Fibroblast of skin of right quadriceps (primary cell): ENCODE measurements at places on chromosomes 7 and 10.

DNA sequence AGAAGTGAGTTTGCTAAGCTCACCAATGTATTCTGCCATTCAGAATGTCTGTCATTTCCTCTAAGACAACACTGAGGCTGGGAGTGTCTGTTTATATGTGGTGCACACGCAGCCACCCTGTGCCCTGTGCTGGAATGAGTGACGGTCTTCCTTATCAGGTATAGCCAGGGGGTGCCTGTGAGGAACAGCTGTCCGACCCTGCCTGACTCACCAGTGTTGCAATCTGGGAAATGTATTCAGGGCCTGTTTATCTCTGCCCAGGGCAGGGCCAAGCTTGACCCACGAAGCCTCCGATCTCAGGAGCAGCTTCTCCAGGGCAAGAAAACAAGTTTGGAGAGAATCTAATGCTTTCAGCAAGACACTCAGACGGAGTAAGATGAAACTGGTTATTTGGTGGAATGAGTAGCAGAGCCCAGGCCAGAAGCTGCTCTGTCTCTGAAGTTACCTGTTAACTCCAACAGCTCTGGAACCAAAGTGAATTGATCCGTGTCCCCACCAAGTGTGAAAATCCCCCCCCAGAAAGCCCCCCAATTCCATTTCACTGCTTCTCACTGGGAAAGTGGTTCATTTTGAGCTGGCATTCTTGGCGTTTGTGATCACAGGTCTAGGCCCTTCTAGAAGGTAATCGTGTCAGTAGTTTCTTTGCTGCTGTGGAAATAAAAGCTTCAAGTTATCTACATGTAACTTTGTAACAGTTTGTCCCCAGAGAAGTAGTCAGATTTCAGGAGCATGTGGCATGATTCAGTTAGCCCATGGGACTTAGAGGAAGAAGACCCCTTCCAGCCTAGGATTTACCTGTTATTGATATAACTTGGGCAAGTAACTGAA lies 6.1 kb upstream of the UBE2H start:
- peak; percentile 32 for DNase-seq

GRCh38 chr7:104553074-104553473 lies 224.7 kb downstream of the LHFPL3 start:
- no peak for DNase-seq

- DNase-seq: no peak
Observed at GRCh38 chr10:86287966-86288579, 78.5 kb downstream of the GRID1 start.

DNA sequence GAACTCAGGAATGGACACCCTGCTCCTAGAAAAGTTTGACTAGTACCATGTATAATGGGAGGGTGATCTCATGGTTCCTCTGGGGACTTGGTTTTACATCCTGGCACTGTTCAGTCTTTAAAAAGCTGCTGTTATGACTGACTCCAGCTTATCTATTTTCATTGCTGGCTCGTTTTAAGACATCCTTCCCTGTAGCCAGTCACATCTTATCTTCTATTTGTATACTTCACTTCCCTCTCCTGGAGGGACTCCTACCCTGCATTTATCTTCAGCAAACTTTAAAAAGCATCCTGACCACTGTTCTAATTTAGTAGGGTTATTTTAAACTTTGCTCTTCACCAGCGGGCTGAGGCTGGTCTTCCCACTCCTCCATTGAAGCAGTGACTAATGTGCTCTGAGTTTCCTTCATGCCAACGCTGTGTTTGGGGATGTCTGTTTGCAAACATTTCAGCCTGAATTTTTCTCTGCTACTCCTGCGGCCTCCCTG lies 72.9 kb upstream of the ARMC3 start:
- DNase-seq: no peak

DNA sequence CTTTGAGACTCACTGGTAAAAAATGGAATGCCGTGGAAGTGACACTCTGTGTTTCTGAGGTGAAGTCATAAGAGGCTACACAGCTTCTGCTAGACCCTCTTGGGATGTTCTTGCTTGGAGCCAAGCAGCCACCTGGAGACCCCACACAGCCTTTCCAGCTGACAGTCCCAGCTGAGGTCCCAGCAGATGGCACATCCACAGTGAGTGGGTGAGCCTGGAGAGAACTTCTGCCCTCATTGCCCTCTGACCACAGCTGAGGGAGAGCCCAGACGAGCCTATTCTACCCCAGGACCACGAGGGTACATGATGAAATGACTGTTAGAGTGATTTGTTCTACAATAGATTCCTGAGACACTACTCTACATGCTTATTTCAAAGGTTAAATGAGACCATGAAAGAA lies 44.3 kb downstream of the CXCL12 start:
- no peak for DNase-seq

GRCh38 chr7:24475166-24475961 lies 97.9 kb upstream of the PALS2 start:
- DNase-seq: no peak

DNA sequence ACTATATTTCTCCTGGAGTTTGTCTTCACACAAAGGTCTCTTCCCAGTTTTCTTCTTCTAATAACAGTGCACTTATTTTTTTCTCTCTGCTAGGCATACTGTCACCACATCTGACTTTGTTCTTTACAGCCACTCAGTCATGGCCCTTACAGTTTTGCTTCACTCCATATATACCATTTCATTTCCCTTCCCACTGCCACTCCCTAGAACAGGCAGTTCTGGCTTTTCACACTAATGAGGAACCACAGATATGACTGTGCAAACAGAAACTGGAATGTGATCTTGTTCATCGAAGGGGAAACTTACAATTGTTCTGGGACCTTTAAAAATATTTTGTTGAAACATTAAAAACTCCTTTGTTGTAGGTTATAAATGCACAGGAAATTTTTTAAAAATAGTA lies 67.3 kb downstream of the EPDR1 start:
- no peak for DNase-seq

DNA sequence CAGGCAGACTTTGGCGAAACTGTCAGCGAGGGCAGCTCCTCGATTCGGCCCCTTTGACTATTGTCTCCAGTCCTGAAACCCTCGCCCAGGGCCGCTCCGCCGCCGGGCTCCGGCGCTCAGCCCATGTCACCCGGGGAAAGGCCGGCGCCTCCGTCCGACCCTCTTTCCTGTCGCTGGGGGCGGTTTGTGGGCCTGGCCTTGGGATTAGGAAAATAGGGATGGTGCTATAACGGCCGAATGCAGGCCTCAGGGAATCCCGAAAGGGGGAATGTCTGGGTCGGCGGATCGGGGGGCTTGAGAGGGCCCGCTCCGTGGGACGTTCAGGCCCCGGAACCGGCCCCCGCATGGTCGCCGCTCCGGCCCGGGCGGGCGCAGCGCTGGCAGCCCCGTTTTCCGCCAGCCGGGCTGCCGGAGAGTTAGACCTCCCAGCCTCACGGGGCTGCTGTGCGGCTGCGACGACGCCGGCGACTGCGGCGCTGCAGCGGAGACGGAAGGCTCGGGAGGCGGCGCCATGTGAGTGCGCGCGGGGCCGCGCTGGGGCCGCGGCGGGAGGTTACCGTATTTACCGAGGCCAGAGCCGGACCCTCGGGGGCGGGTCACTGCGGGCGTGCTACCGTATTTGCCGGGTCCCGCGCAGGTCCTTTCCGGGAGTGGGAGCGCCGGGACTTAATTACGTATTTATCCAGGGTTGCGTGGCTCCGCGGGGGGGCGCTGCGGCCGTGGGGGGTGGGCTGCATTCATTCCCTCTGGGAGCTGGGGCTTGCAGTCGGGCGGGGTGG lies 25.9 kb downstream of the ZNF775 start:
- DNase-seq: peak; percentile 90

DNA sequence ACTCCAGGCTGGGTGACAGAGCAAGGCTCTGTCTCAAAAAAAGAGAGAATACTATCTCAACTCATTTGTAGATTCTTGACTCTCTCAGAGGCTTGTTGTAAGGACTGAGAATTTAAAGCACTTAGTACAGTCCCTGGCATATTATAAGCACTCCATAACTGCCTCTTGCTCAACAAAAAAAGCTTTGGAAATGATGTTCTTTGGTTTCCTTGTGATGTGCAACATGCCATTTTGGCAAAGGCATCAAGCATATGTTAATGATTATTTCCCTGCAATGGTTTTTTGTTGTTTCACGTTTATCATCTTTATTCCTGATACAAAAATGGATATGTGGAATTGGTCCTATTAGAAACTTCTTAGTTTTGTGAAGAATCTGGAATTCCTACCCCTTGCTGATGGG lies 15.7 kb downstream of the NOLC1 start:
- DNase-seq: peak; percentile 18

DNA sequence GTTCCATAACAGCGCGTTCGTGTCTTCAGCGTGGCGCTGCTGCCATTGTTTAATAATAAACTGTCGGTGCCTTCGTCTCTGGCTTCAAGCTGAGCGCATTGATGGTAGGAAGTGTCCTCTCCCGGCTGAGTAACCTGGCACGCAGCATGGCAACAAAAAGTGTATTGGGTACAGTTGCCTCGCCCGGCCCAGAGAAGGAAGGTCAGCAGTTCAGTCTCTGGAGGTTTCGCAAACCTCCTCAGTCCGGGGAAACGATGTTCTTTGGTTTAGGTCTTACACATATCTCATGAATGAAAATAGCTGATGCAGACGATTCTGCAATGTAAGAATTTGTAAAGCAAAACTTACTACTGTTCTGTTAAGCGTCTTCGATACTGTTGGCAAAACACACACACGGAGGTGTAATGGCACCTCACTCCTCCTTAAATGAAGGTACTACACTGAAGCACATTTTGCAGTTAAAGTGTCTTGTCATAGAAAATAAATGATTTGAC lies 739 bp upstream of the CCDC186 start:
- DNase-seq: no peak

DNA sequence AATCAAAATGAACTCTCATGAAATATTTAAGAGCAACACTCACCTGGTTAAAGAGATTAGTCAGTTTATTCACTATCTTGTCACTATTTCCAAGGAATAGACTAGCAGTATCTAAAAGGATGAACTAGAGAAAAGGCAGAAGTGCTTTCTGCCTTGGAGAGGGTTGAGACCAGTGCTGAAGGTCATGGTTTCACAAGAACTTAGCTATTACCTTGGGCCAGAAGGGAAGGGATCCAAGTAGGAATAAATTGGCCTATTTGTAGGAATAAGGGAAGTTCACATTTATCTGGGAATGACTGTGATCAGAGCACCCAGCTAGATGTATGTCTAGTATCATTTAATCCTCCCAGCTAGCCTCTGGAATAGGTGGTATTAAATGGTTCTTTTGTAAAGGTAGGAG lies 347.2 kb downstream of the LRMDA start:
- DNase-seq: no peak

DNA sequence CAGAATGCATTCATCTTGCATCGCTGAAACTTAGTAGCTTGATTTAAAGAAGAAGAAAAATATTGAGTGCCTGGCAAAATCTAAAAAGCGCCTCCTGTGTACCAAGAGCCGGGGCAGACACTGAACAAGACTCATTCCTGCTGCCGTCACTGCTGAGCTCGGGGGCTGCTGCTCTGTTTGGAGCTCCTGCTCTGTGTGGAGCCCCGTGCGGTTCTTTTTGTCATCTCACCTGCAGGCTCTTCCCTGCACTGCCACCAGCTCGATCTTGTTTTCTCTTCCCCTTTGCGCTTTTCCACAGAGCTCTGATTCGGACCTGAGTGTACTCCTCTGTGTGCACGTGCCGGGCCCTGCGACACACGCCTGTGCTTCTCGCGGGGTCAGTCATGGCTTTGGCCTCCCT lies 462.1 kb upstream of the DPP6 start:
- no peak for DNase-seq

- DNase-seq: peak; percentile 22
Observed at GRCh38 chr10:80596391-80597257, 58.9 kb downstream of the SH2D4B start.

- DNase-seq: no peak
Observed at GRCh38 chr7:156096771-156097538, 284.7 kb upstream of the SHH start.

GRCh38 chr7:138033241-138033640 lies 31.4 kb upstream of the CREB3L2 start:
- no peak for DNase-seq

- peak; percentile 28 for DNase-seq
Observed at GRCh38 chr7:77444123-77444522, 28.0 kb upstream of the GSAP start.

DNA sequence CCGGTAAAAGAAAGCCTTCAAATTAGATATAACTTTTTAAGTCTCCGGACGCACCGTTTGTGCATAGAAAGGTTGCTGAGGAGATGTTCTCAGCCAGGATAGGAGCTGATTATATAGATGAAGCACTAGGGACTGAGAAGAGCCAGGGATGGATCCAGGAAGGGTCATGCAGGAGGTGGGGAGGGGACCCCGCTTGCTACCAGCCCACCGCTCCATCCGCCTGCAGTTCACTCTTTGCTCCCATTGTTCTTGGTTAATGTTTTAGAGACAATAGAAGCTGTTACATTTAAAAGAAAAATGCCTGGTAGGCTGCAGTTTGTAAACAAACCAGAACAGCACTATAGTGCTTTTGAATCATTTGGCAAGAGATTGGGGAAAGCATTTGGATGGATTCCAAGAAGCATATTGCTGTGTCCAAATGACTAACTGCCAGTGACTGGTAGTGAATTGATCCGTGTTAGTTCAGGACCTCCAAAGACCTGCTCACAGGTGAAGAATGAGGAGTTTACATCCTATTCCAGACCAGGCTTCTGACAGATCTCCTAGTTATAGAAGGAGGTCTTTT lies 175.9 kb upstream of the TAC1 start:
- DNase-seq: no peak

- no peak for DNase-seq
Observed at GRCh38 chr7:155305231-155305904, 7.7 kb downstream of the INSIG1 start.

- DNase-seq: peak; percentile 5
Observed at GRCh38 chr7:78039790-78040776, 241.5 kb downstream of the PHTF2 start.

GRCh38 chr10:100655326-100655759 lies 90.0 kb upstream of the PAX2 start:
- no peak for DNase-seq

- DNase-seq: no peak
Observed at GRCh38 chr10:124991835-124992234, 49.9 kb downstream of the ZRANB1 start.

DNA sequence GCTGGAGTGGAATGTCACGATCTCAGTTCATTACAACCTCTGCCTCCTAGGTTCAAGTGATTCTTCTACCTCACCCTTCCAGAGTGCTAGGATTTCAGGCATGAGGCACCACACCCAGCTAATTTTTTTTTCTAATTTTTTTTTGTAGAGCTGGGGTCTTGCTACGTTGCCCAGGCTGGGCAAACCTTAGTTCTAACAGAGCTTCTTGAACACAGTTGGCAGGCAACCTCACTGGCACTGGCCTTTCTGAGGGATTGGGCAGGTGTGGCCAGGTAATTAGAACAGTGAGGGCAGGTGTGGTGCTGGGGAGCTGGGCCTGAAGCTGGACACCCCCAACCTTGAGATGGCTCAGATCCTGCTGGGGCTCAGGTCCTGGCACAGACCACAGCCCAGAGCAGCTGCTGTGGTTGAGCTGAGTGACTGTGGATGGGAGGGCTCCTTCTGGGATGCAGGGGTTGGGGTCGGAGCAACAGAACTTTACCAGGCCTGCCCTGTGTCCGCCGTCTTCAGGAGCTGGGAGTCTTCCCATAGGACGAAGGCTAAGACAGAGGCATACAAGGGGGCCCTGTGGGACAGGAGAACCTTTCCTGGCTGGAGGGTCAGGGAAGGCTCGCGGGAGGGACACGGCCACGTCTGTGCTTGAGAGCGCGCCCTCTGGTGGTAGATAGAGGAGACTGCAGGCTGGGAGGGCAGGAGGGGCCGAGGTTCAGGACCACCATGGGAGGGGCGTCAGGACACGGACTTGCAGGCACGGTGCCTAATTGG lies 48.2 kb downstream of the COL26A1 start:
- peak; percentile 19 for DNase-seq
